ENCODE measurements at places on chromosomes 11 and 22.

DNA sequence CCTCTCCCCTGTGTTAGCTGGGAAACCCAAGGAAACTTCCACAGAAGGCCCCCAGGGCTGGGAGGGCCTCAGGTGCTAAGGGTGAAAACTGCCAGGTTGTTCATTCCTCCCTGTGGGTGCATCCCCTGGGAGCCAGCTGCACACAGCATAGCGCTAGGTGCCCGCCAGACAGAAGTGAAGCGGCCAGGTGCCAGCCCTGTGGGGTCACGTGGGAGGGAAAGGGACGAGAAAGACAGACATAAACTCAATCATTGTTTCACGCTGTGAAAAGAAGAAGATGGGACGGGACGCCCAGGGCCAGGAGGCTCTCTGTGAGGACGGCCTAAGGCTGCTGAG is 31.6 kb upstream of the HMOX1 start:
- no peak for DNase-seq

DNA sequence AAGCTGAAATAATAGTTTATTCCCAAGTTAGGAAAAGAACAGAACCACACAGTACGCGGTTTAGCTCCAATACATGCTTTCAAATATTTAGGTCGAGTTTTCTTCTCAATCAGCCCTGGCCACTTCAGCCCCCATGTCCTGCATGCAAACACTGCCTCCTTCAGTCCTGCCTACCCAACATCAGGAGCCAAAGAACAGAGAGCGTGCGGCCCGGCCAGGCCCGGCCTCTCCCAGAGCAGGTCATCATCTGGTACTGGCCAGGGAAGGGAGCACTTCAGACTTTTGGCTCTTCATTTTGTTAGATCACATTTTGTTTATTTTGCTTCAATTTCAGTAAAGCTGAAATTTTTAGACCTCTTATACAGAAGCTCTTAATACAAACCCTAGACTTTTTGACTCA is 6.7 kb downstream of the BRD1 start:
- DNase-seq, result no peak

DNA sequence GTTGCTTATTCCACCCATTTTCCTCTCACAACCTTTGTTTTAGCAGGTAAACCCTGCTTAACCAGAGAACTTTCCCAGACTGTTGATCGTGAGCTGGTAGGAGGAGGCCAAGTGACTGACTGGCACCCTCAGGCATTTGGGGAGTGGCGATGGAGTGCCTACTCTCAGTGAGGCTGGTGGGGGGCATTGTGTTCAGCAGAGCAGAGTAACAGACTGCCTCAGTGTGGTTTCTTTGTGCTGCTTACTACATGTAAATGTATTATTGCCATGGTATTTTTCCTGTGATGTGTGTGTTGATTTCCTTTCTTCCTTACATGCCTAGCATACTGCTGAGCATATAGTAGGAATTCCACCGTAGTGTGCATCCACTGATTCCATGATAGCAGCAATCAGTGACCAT is 2.6 kb downstream of the MARK2 start:
- DNase-seq, result no peak

GRCh38 chr11:126288237-126288636 is 5.3 kb downstream of the TIRAP start:
- DNase-seq, result no peak

- no peak for DNase-seq
These were observed 73.6 kb downstream of the MICAL3 start for GRCh38 chr22:17950651-17951214.
